ENCODE measurements at places on chromosomes 5 and 9.
A peak's percentile ranks its signal among the peaks of the same experiment; 100 is the strongest.

GRCh38 chr5:8913522-8913921 is 632.4 kb downstream of the SEMA5A start:
- no peak for DNase-seq

DNA sequence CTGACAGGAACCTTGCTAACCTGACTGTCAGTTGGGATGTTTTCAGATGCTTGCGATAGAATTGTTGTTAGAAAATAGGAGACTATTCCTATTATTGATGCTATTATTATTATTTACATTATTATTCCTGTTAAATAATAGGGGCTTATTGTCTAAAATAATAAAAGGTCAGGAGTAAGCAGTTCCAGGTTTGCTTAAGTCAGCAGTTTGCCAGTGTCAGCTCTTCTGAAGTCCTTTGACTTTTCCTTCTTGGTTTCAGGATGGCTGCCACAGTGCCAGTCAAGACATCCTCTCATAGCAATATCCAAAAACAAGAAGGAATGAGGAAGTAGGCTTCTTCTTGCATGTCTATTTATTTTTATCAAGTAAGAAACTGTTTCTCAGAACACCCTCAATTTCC is 141.7 kb upstream of the MARCHF11 start:
- no peak for DNase-seq

GRCh38 chr5:159893040-159893695 is 23.1 kb upstream of the ADRA1B start:
- no peak for DNase-seq

GRCh38 chr5:85972539-85972938 is 645.2 kb upstream of the COX7C start:
- no peak for DNase-seq

- DNase-seq, result no peak
Measured at GRCh38 chr5:180140079-180140554, 68.6 kb upstream of the RNF130 start.

DNA sequence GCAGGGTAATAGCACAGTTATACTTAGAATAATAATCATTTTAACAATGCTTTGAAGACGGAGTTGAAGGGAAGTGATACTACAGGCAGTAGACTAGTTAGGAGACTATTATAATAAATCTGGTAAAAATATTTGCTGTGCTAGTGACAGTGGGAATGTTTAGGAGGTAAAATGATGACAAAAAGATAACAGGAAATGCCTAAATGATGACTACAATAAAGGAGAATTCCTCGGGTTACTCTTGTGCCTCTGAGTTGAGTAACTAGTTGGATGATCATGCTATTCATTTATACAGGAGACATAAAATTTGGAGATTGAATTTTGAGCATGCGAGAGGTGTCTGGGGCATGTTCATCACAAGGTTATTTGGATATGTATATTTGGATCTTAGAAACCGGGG is 32.2 kb upstream of the PAM start:
- DNase-seq, result no peak

GRCh38 chr9:121550569-121551512 is 51.2 kb upstream of the GGTA1 start:
- peak; percentile 59 for DNase-seq

DNA sequence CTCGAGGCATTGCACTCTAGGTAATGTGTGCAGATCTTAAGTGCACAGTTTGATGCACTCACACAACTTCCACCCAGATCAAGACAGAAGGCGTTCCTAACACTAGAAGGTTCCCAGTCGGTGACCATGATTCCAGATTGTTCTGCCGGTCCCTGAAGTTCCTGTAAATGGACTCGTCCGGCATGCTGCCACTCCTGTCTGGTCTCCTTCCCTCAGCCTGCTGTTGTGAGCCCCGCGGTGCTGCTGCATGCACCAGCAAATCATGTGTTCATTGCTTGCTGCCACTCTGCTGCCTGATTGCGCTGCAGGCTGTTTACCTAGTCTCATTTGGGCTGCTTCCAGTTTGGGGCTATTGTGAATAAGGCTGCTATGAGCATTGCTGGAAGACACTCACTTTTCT is 11.5 kb downstream of the STKLD1 start:
- DNase-seq, result peak; percentile 47

GRCh38 chr5:2492476-2492875 is 259.0 kb downstream of the IRX2 start:
- DNase-seq, result no peak

- no peak for DNase-seq
Measured at GRCh38 chr9:123686131-123686828, 243.6 kb downstream of the DENND1A start.

DNA sequence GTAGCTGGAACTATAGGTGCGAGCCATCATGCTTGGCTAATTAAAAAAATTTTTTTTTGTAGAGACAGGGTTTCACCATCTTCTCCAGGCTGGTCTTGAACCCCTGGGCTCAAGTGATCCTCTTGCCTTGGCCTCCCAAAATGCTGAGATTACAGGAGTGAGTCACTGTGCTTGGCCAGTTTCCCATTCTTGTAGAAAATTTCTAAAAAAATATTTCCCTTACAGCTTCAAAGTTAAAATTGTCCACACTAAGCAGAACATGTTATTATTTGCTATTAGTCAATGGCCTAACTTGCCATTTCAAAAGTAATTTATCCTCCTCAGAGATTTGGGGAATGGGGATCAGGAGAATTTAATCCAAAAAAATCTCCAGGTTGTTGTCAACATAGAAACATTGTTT is 40.1 kb downstream of the SLC38A9 start:
- DNase-seq, result no peak

GRCh38 chr9:32571969-32572899 is 725 bp downstream of the NDUFB6 start:
- DNase-seq, result peak; percentile 69

DNA sequence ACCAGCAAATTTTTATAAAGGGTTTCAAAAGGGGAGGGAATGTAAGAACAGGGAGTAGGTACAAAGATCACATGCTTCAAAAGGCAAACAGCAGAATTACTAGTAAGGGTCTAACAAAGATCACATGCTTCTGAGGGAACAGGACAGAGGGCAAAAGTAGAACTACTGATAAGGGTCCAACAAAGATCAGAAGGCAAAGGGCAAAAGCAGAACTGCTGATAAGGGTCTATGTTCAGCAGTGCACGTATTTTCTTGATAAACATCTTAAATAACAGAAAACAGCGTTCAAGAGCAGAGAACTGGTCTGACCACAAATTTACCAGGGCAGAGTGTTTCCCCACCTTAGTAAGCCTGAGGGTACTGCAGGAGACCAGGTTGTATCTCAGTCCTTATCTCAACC is 469.5 kb upstream of the PIK3R1 start:
- no peak for DNase-seq

DNA sequence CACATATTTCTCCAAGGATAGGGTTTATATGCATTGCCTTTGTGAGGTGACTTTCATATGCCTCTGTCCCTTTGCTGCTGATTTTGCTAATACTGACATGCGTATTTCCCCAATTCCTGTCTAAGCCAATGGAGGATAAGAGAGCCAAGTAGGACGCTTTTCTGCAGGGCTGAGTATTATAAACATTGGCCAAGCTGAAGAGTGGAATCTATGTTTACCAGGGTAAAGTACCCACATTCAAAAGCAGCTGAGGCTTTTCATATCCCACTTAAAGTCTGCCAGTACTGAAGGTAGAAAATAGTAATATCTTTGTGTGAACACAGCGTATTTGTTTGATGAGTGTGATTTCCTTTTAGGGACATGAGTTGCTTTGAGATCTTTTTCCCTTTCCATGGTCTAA is 128.8 kb upstream of the GPR151 start:
- DNase-seq, result no peak

DNA sequence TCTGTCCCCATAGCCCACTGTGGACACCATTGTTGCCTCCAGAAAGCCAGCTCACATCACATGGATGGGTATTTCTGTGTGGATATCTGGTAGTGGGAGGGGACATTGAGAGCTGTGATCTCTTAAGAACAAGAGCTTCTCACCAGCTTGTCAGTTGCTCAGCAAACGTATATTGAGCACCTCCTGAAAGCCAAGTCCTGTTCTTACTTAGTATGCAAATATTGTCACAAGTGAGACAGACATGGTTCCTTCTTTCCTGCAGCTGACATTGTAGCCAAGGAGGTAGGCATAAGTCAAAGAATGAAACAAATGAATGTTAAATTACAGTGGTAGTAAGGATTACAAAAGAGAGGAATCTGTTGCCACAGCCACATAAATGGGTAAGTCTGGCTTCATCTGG is 3.8 kb downstream of the TCOF1 start:
- no peak for DNase-seq

- DNase-seq, result no peak
Measured at GRCh38 chr9:121852651-121853616, 201.5 kb downstream of the DAB2IP start.

DNA sequence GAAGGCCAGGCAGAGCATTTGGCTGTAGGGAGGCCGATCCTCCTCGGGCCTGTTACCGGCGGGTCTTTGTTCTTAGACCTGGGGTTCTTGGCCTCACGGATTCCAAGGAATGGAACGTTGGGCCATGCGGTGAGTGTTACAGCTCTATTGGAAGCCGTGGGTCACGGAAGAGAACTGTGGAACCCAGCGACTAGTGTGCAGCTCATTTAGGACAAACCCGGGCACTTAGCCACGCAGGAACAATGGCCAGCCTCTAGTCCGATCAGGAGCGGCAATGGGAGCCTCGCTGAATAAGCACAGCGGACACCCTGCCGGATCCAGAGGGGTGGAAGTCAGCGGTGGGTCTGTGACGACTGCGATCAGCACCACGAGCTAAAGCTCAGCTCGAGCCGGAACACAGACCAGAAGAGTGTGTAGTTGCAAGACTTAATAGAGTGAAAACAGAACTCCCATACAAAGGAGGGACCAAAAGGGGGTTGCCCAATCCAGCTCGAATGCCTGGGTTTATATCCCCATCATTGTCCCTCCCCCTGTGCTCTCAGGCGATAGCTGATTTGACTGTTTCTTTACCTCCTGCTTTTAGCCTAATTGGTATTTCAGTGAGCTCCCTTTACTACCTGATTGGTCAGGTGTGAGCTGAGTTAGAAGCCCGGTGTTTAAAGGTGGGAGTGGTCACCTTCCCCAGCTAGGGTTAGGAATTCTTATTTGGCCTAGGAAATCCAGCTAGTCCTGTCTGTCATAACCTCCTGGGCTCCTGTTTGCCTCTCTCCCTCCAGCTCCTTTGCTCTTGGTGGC is 53.7 kb upstream of the RPL26L1 start:
- DNase-seq, result no peak

GRCh38 chr9:16153221-16153620 is 600.4 kb downstream of the CCDC171 start:
- DNase-seq, result no peak

GRCh38 chr5:101306391-101307137 is 403.5 kb upstream of the ST8SIA4 start:
- peak; percentile 48 for DNase-seq

GRCh38 chr9:71498691-71499090 is 269.6 kb downstream of the CEMIP2 start:
- DNase-seq, result no peak

GRCh38 chr5:167281925-167282324 is 1009.5 kb upstream of the WWC1 start:
- DNase-seq, result no peak

DNA sequence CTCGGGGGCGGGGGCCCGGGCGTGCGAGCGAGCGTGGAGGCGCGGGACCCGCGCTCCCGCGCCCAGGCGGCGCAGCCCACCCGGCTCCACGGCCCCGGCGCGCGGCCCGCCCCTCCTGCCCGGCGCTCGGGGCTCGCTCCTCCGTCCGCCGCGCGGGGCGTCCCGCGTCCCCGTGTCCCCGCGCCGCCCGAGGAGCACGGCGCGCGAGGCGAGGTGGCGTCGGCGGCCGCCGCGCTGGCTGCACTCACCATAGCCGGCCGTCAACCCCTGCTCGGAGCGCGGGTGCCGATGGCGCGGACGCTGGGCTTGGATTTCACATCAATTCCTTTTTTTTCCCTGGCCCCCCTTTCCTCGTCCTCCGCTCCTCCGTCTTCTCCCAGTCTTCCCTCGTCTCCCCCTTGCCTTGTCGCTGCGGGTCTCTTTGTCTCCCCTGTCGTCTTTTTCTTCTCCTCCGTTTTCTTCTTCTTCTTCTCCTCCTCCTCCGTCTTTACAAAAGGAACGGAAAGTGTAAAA is 494 bp downstream of the PTCH1 start:
- DNase-seq, result no peak

GRCh38 chr5:133702791-133703770 is 90.7 kb upstream of the FSTL4 start:
- no peak for DNase-seq

DNA sequence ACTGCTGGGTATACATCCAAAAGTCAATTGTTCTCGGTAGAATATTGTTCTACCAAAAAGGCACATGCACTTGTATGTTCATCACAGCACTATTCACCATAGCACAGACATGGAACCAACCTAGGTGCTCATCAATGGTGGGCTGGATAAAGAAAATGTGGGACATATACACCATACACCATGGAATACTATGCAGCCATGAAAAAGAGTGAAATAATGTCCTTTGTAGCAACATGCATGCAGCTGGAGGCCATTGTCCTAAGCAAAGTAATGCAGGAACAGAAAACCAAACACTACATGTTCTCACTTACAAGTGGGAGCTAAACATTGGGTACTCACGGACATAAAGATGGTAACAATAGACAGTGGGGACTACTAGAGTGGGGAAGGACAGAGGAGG is 145.5 kb downstream of the APBA1 start:
- DNase-seq, result no peak

DNA sequence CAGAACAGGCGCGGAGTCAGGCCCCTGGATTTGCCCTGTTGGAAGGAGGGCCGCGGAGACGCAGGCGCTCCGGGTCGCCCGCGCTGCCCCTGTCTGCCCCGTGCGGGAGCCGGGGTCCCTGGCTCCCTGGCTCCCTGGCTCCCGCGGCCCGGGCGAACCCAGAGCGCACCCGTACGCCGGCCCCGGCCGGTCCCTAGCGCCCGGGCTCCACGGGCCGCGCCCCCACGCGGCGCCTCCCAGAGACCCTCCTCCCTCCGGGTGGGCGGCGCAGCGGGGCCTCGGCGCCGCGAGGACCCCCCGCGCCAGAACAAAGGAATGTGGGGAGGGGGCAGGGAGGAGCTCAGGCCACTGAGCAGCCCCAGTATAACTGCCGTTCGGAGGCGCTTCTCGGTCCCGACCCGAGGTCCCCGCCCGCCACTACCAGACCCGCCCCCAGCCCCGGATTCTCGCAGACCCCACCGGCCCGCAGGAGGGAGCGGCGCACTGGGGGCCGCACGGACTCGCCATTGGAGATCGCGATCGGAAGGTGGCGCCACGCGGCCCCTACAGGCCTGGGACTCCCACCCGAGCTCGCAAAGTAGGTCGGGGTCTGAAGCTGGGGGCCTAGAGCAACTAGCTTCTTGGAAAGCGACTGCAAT is 2.4 kb downstream of the NFIL3 start:
- no peak for DNase-seq

DNA sequence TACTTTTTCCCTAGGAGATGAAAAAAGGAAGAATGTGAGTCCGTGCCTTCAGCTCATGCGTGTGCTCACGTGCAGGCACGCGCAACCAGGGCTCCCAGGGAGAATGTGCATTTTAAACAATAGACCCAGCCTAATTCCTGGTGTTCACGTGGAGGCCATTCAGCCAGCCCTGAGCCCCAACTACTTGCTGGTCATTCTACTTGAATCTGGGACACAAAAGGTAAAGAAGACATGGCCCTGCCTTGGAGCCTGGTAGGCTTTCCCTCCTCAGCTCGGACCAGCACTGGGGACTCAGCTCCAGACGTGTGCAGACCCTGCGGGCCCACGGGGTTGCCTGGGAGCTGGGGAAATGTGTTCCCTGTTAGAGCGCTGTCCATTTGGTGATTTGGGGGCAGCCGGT is 125.5 kb downstream of the MVB12B start:
- DNase-seq, result no peak

- DNase-seq, result no peak
Measured at GRCh38 chr5:83418356-83419321, 52.9 kb upstream of the VCAN start.

GRCh38 chr5:36535859-36536615 is 70.4 kb upstream of the SLC1A3 start:
- no peak for DNase-seq

GRCh38 chr5:149423794-149424268 is 44.7 kb upstream of the IL17B start:
- DNase-seq, result no peak
